8988T (cell line): ENCODE measurements at places on chromosomes 3 and 15.

GRCh38 chr15:48592933-48593332, 52.6 kb downstream of the FBN1 start:
- no peak for DNase-seq

DNA sequence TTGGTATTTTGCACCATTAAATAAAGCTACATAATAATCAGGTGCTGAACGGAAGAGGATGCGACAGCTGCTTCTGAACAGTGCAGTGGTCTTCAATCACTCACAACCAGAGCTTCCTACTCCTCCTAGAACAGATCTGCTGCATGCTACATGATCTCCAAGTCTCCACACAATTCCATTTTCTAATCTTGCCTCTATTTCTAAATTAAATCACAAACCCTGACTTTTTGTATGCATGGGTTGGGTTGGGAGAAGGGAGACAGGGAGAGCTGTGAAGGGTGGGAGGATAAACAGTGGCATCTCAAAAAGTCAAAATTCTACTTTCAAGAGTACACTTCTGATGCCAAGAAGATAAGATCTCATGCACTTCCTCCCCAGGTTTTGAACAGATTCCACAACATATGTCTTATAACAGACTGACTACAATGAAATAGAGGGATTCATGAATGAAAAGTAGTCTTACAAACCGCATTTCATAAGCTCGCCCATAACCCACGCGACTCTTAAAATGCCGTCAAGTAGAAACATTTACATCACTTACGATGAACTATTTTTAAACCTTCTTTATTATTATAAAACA, 57.2 kb downstream of the CHSY1 start:
- no peak for DNase-seq

DNA sequence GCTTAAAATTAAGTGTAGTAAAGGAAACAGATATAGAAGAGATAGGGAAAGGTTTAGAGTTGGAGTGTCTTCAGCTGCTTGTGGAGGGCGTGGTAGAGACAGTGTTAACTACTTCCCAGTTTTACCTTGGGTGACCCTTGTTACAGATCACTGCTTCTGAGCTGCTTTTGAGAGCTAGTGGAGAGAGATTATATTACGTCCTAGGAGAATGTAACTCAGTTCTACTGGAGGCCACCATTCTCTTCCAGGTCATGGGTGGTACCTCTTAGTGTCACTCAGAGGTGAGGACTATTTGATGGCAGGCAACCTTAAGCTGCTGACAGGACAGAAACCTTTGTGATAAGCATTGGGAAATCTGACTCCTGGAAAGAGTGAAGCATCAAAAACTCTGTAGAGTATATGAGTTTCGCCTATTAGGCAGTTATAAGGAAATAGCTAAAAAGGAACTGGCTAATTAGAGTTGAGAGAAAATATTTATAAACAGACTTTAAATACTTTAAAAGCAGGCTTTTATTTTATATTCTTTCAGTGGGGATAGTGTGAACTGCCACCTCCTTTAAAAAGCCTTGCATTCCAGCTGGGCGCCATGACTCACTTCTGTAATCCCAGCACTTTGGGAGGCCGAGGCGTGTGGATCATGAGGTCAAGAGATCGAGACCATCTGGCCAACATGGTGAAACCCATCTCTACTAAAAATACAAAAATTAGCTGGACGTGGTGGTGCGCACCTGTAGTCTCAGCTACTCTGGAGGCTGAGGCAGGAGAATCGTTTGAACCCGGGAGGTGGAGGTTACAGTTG, 106.5 kb downstream of the ZNF609 start:
- DNase-seq = no peak

DNA sequence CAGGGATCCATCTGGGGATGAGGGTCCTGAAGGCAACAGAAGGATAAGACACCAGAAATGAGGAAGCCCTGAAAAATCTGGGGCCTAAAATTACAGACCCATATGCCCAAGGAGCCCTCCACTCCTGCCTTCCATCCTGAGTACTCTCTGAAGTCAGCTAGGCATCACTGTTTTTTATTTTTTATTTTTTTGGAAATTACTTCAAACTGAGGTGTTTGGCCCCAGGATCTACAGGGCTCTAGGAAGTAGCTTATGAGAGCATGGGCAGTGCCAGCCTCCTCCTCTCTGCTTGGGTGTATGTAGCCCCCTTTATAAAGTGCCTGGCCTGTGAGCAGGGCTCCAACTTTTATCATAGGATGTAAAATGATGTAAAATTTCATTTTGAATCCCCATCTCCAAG, 7.9 kb downstream of the EPB42 start:
- no peak for DNase-seq

GRCh38 chr15:65263313-65263712, 23.4 kb downstream of the PARP16 start:
- DNase-seq = no peak

DNA sequence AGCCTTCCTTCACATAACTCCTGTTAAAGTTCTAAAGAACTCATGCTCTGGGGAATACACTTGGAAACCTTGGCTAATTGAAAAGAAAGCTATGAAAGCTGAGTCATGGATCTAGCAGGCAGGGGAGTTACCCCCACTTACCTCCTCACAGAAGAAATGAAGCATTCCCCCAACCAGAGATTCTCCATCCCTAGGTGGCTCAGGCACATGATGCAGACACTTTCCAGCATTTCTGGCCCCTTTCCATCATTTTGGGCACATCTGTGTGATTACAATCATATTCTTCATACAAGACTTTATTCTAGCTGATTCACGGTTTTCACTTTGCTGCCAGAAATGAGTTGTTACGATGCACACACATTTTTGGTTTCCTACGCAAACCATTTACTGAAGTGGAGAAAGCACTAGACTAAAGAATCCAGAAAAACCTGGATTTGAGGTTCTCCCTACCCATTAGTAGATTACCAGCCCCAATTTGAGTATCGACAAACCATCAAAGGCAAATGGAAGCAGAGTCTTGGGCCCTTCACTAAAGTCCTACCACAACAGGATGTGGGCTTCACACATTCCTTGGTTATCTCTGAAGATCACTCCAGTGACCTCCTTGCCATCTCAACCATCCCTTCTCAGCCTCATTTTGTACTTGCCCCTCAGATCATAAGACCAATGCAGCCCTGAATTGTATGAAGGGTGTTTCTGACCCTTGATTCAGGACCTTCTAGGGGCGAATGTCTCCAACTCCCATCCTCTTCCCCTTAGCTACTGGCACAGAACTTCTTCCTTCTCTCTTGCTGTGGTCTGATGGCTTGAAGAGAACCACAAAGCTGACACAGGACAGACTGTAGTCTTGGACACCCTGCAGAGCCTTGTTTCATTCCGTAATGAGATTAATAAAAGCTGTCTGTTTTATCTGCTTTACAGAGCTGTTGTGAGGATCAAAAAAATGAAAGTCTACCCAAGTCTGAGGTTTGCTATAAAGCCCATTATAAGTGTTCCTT, 42.5 kb upstream of the SNRK start:
- DNase-seq = no peak

GRCh38 chr3:58658508-58658907, 8.1 kb downstream of the FAM3D start:
- DNase-seq = no peak

DNA sequence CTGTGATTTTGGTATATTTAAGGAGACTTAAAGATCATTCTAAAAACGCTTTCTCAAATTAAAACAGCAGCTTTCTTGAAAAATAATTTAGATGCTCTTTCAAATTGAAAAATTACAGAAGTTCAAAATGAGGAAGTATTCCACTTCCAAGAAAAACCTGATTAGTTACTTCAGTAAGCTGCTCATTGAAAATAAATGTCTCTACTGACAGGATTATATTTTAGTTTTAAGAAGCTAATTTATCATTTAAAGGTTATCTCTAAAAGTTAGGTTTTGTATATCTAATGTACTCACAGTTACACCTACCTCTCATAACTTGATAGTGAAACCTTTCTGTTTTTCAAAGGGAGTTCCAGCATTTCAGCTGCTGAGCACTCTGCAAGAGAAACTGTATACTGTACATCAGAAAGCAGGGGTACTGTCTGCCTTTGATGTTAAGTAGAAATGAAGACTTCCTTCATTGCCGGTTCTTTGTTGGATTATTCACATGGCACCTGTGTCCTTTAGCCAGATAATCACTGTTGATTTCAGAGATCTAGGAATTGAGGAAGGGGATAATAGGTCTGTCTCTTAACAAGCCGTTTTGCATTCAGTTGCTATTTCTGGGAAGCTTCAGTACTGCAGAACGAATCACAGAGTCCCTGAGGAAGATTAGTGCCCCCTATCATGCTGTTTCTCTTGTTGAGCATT, 161.6 kb downstream of the TCF12 start:
- no peak for DNase-seq
